ENCODE measurements at places on chromosomes 2 and 18.

DNA sequence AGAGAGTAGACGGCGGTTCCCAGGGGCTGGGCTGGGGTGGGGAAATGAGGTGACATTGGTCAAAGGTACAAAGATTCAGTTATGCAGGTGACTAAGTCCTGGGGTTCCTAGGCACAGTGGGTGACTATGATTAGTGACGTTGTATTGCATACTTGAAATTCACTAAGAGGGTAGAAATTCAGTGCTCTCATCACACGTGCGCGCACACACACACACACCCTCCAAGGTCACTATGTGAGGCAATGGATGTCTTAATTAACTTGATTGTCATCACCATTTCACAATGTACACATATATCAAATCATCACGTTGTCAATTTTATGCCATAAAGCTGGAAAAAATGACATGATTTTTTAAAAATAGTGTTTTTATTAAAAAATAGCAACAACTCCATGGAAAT lies 92.9 kb upstream of the ALKAL2 start:
- peaks cover 10% of the 10 kb centered on the region for H3K27me3 ChIP-seq
- no peak overlapping the region for H3K27ac ChIP-seq
- peaks cover 19% of the 10 kb centered on the region for H3K4me1 ChIP-seq
- DNase-seq = no peak
- H3K4me3 ChIP-seq = no peak overlapping the region
- H3K36me3 ChIP-seq = no peaks in the 10 kb centered on the region

GRCh38 chr2:74865770-74866674 lies 32.1 kb downstream of the HK2 start:
- H3K4me1 ChIP-seq = peaks cover 71% of the 10 kb centered on the region
- no peak overlapping the region for H3K27ac ChIP-seq
- H3K4me3 ChIP-seq = no peak overlapping the region
- H3K36me3 ChIP-seq = peaks cover 28% of the 10 kb centered on the region

DNA sequence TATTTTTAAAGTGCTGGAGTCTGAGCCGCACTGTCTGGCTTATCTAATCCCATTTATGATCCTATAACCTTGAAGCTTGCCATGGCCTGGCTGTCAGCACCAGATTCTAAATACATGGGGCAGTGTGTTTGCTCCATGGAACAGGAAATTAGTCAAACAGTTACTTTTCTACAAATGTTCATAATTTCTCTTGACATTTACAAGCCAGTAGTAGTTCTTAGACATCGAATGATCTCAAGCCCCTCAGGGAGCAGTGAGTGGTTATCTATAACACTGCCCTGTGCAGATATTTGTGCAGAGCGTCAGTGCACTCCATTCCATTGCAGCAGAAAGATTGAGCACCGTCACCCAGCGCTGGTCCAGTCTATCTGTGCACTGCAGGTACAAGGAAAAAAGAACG lies 205.2 kb downstream of the AGPS start:
- H3K36me3 ChIP-seq = no peaks in the 10 kb centered on the region
- no peak for DNase-seq
- no peaks in the 10 kb centered on the region for H3K27me3 ChIP-seq
- peaks cover 23% of the 10 kb centered on the region for H3K4me1 ChIP-seq
- no peak overlapping the region for H3K27ac ChIP-seq

DNA sequence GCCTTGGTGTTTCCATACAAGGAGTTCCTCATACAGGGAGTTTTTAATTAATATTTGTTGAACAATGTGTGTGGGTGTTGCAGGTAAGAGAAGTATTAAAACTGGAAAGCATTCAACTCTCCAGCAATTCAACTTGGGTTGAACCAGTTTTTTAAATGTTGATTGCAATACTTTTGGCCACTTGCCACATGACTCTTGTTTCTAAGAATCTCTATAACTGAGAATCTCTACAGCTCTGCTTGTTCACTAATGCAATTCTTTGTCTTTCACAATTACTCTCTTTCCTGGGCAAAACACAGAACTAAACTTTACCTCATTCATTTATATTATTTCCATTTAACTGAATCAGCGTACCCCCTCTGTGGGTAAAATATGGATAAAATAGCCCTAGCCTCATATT lies 429.4 kb downstream of the ARHGAP15 start:
- H3K4me1 ChIP-seq = no peaks in the 10 kb centered on the region
- H3K27me3 ChIP-seq = no peaks in the 10 kb centered on the region
- H3K36me3 ChIP-seq = no peaks in the 10 kb centered on the region
- H3K27ac ChIP-seq = no peak overlapping the region
- DNase-seq = no peak

GRCh38 chr2:23497536-23497935 lies 112.6 kb downstream of the KLHL29 start:
- no peak overlapping the region for H3K4me3 ChIP-seq
- H3K27ac ChIP-seq = peak overlapping the region; percentile 80
- H3K4me1 ChIP-seq = peaks cover 42% of the 10 kb centered on the region

GRCh38 chr2:63440612-63441011 lies 147.7 kb downstream of the WDPCP start:
- no peaks in the 10 kb centered on the region for H3K27me3 ChIP-seq
- H3K4me3 ChIP-seq = no peak overlapping the region

DNA sequence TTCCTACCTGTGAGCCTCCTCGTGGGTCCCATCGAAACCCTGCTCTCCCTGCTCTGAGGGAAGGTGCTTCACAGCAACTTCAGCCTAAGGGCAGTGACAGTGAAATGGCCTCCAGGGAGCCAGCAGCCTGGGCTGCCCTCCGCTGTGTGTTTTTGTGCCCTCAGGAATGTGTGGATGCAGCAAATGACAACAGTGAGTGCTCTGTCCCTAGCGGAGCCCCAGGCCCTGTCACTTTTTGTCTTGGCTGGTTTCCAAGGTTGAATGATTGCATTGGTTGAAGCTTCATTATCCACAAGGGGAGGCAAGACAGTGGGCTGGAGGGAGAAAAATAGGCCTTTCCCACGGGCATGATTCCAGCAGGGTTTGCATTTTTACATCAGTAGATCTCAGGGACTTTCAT lies 42.9 kb downstream of the STON1 start:
- H3K4me3 ChIP-seq = no peak overlapping the region
- H3K27me3 ChIP-seq = no peaks in the 10 kb centered on the region
- DNase-seq = peak; percentile 13
- H3K27ac ChIP-seq = 0 out of 2 replicates have a peak overlapping the region, but pooled peaks have one; percentile 8
- H3K36me3 ChIP-seq = no peaks in the 10 kb centered on the region
- H3K4me1 ChIP-seq = no peaks in the 10 kb centered on the region

DNA sequence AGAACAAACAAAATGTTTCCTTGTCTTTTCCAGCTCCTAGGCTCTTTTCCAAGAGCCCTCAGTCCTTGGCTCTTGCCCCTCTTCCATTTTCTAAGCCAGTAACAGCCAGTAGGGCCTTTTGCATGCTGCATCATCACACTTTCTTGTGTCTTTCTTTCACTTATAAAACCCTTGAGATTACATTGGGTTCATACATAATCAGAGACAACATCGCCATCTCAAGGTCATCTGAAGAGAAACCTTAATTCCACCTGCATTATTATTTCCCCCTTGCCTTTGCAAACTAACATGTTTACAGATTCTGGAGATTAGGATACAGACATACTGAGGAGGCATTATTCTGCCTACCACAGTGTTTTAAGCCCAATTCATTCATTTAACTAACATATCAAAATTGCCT lies 697.3 kb downstream of the TRIB2 start:
- H3K36me3 ChIP-seq = 0 out of 2 replicates have a peak, but pooled peaks cover 2% of the 10 kb centered on the region
- DNase-seq = no peak
- no peaks in the 10 kb centered on the region for H3K4me1 ChIP-seq
- no peak overlapping the region for H3K27ac ChIP-seq

GRCh38 chr2:189372688-189373257 lies 68.5 kb upstream of the WDR75 start:
- no peak overlapping the region for H3K27ac ChIP-seq
- no peaks in the 10 kb centered on the region for H3K27me3 ChIP-seq
- H3K36me3 ChIP-seq = no peaks in the 10 kb centered on the region
- DNase-seq = no peak
- no peak overlapping the region for H3K4me3 ChIP-seq

DNA sequence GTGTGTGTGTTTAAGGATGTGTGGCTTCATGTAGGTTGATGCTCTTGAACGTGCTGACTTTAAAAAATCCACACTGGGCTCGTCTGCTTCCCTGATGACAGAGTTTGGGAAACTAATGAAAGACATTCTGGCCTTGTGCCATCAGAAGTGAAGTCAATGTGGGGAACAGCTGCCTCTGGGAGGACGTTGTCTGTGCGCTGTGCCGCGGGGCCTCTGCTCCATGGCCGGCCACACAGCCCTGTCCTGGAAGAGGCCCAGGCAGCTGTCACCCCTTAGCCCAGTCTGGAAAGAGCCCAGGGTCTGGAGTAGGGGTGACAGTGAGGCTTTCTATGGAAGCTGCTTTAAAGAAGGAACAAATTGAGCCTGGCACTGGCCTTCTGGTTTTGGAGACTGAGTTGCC lies 155.8 kb downstream of the SH3RF3 start:
- no peak overlapping the region for H3K27ac ChIP-seq
- no peak for DNase-seq
- H3K4me1 ChIP-seq = peaks cover 20% of the 10 kb centered on the region
- peaks cover 2% of the 10 kb centered on the region for H3K36me3 ChIP-seq
- H3K4me3 ChIP-seq = no peak overlapping the region

DNA sequence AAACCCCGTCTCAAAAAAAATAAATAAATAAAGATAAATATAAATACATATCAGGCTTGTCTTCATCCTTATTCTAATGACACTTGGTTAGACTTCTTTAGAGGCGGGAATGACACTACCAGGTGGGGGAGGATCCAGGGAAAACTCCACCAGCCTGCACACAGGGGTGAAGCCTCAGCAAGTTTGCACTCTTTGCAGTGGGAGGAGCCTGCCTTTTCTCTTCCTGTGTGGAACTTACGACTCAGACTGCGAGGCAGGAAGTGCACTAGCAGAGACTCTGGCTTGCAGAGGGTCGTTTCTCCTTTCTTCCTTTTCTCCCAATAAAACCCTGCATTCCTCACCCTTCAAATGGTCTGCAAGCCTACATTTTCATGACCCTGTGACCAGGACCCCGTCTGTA lies 153.6 kb upstream of the CBLN2 start:
- H3K4me1 ChIP-seq = peaks cover 23% of the 10 kb centered on the region
- H3K36me3 ChIP-seq = no peaks in the 10 kb centered on the region
- no peak overlapping the region for H3K4me3 ChIP-seq
- H3K27ac ChIP-seq = no peak overlapping the region

GRCh38 chr2:179642462-179642861 lies 218.9 kb downstream of the ZNF385B start:
- H3K36me3 ChIP-seq = no peaks in the 10 kb centered on the region
- no peak for DNase-seq
- no peak overlapping the region for H3K27ac ChIP-seq
- peaks cover 2% of the 10 kb centered on the region for H3K4me1 ChIP-seq
- H3K27me3 ChIP-seq = no peaks in the 10 kb centered on the region
- no peak overlapping the region for H3K4me3 ChIP-seq

DNA sequence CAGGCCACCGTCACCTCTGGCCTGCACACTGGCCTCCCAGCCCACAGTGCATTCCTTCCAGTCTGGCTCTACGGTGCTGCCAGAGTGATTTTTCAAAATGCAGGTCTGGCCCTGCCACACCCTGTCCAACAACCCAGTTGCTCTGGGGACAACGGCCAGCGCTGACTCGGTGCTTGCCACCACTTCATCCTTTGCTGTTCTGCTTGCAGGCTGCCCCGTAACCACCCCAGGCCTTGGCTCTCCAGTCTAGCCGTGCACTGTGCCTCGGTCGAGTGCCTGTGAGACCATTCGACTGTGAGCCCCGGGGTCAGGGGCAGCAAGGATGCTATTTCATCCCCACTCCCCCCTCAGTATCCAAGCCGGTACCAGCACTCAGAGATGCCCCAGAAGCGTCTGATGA lies 262.6 kb downstream of the KLHL29 start:
- no peak for DNase-seq
- H3K4me1 ChIP-seq = peaks cover 9% of the 10 kb centered on the region
- H3K4me3 ChIP-seq = no peak overlapping the region
- H3K27ac ChIP-seq = no peak overlapping the region
- H3K36me3 ChIP-seq = peaks cover 14% of the 10 kb centered on the region

GRCh38 chr2:219246559-219246958 lies 1.3 kb downstream of the STK16 start:
- peaks cover 4% of the 10 kb centered on the region for H3K27me3 ChIP-seq
- peaks cover 16% of the 10 kb centered on the region for H3K36me3 ChIP-seq
- peak overlapping the region; percentile 93 for H3K4me3 ChIP-seq
- peaks cover 22% of the 10 kb centered on the region for H3K4me1 ChIP-seq
- DNase-seq = no peak

- H3K27ac ChIP-seq = no peak overlapping the region
Measured at GRCh38 chr2:147547440-147547839, 297.4 kb upstream of the ACVR2A start.

- H3K27me3 ChIP-seq = peaks cover 2% of the 10 kb centered on the region
- no peak for DNase-seq
- H3K36me3 ChIP-seq = 0 out of 2 replicates have a peak, but pooled peaks cover 3% of the 10 kb centered on the region
- H3K4me3 ChIP-seq = no peak overlapping the region
Measured at GRCh38 chr2:44817673-44818335, 123.7 kb upstream of the SIX3 start.

GRCh38 chr2:178478439-178479274 lies at the start of gene FKBP7:
FKBP7 (minus strand) TSS chr2:178478600; CDS start chr2:178478499, 101 bp downstream.
- H3K27me3 ChIP-seq = no peaks in the 10 kb centered on the region
- H3K4me3 ChIP-seq = peak within 1 kb of the TSS; percentile 94
- peak; percentile 80 for DNase-seq
- H3K4me1 ChIP-seq = peaks cover 28% of the 10 kb centered on the region
- no peaks in the 10 kb centered on the region for H3K36me3 ChIP-seq

- no peak overlapping the region for H3K4me3 ChIP-seq
- H3K4me1 ChIP-seq = peaks cover 22% of the 10 kb centered on the region
- peaks cover 31% of the 10 kb centered on the region for H3K27me3 ChIP-seq
- DNase-seq = no peak
- no peak overlapping the region for H3K27ac ChIP-seq
Measured at GRCh38 chr2:73827018-73827417, 1.7 kb upstream of the STAMBP start.

GRCh38 chr2:168601741-168602140 lies 145.7 kb downstream of the CERS6 start:
- no peak overlapping the region for H3K27ac ChIP-seq
- no peak overlapping the region for H3K4me3 ChIP-seq
- peaks cover 20% of the 10 kb centered on the region for H3K4me1 ChIP-seq
- H3K36me3 ChIP-seq = peaks cover 31% of the 10 kb centered on the region

DNA sequence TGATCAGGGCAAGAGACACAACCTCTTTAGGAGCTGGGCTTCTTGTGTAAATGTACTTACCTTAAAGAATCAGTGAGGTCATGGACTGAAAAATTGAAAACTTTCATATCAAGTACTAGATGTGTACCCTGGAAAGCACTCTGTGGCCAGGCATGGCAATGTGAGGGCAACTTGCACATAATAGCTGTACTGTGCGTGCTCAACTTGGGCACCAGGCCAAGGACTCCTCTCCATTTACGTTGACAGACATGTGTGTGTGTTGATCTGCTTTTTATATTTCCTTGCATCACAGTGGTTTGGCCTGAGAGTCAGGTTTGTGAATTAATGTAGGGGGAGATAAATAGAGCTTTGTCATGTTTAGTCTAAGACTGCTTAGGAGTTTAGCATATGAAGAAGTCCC lies 669.5 kb upstream of the REG3G start:
- DNase-seq = no peak
- no peak overlapping the region for H3K27ac ChIP-seq
- no peak overlapping the region for H3K4me3 ChIP-seq
- H3K4me1 ChIP-seq = peaks cover 12% of the 10 kb centered on the region
- H3K36me3 ChIP-seq = no peaks in the 10 kb centered on the region

- peaks cover 38% of the 10 kb centered on the region for H3K4me1 ChIP-seq
- H3K27me3 ChIP-seq = no peaks in the 10 kb centered on the region
- DNase-seq = no peak
Measured at GRCh38 chr2:69770193-69770702, 28.3 kb downstream of the ANXA4 start.

- H3K4me3 ChIP-seq = no peak overlapping the region
- peaks cover 8% of the 10 kb centered on the region for H3K4me1 ChIP-seq
- H3K27me3 ChIP-seq = peaks cover 2% of the 10 kb centered on the region
- no peaks in the 10 kb centered on the region for H3K36me3 ChIP-seq
Measured at GRCh38 chr2:29844713-29845326, 76.6 kb downstream of the ALK start.

- no peak overlapping the region for H3K4me3 ChIP-seq
- peaks cover 27% of the 10 kb centered on the region for H3K4me1 ChIP-seq
- no peaks in the 10 kb centered on the region for H3K36me3 ChIP-seq
- peaks cover 4% of the 10 kb centered on the region for H3K27me3 ChIP-seq
Measured at GRCh38 chr2:98772536-98772935, 41.6 kb upstream of the MGAT4A start.
